ENCODE measurements at places on chromosomes 3 and 15.

DNA sequence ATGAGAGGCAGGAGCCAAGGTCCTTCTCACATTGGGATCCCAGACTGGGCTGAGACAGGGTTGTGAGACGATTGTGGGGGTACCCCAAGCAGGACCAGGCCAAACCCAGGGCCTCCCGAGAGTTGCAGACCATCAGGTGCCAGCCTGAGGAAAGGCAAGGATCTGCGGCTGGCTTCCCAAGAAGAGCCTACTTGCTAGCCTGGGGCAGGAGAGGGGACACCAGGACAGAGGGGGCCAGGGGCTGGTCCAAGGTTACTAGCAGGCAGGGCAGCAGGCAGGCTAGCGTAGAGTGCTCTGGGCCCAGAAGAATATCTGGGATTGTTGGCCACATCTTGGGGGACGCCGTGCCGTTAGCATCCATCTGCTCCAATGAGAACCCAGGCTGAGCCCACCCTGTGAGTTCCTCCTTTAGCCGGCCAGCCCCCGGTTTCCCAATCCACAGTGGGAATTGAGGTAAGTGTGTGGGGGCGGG lies 546 bp downstream of the CISH start:
- peak; percentile 26 for DNase-seq

GRCh38 chr15:61342390-61342789 lies 113.3 kb upstream of the RORA start:
- no peak for DNase-seq

DNA sequence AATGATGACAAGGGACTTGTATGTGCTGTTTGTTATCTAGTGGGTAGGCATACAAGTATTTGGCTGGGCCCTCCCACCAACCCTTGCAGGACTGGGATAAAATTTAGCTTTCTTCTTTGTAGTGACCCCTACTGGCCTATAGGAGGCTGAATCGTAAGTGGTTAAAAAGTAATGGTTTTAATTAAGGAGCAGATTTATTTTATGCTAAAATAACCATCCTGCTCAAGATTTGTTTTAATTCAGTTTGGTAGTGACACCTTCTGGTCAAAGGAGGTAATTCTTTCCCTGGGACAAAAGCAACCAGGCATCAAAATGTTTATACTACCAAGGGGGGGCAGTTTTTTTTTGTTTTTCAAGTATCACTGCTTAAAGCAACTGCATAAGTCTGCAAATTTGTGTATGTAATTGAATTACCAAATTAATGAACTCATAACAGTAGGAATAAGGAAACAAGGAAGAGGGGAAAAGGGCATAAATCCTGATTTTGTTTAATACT lies 70.7 kb downstream of the TOP2B start:
- peak; percentile 90 for DNase-seq

- no peak for DNase-seq
These were observed 52.7 kb downstream of the MB21D2 start for GRCh38 chr3:192864941-192865340.

- no peak for DNase-seq
These were observed 172.6 kb upstream of the PDZRN3 start for GRCh38 chr3:73797311-73797710.

GRCh38 chr3:172261054-172261453 lies 187.2 kb downstream of the GHSR start:
- DNase-seq: no peak
